ENCODE measurements at places on chromosomes 3 and 15.

GRCh38 chr3:121063628-121064027 lies 155.6 kb downstream of the STXBP5L start:
- DNase-seq: no peak

DNA sequence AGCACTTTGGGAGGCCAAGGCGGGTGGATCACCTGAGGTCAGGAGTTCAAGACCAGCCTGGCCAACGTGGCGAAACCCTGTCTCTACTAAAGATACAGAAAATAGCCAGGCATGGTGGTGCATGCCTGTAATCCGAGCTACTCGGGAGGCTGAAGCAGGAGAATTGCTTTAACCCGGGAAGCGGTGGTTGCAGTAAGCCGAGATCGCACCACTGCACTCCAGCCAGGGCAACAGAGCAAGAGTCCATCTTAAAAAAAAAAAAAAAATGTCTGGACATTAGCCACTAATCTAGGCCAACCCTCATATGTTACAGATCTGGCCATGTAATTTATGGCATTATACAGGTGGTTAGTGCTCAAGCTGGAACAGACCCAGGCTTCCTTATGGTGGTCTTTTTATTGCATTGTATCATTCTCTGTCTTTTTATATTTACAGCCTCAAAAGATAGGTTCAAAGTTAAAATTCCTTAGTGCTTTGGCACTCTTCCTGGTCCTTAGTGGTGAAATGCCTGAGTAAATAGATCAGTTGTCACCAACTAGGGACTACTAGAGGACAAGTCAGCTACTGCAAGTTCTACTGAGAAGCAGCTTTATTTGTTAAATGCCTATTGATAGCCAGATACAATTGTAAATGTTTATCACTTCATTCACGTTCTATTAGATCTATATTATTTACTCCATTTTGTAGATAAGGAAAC lies 16.0 kb downstream of the STARD9 start:
- no peak for DNase-seq

DNA sequence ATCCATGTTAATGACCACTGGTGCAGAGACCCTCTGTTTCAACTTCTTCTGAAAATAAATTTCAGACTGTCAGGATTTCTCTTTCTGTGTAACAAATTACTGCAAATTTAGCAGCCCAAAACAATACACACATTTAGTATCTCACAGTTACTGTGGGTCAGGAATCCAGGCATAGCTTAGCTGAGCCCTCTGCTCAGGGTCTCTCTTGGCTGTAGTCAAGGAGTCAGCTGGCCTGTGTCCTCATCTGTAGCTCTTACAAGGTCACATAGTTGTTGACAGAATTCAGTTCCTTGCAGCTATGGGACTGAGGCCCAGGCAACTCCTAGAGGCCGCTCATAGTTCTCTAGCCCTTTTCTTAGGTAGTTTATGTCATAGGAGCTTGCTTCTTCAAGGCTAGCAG lies 51.9 kb downstream of the NKIRAS1 start:
- no peak for DNase-seq

GRCh38 chr15:43390723-43391122 lies 19.8 kb downstream of the TUBGCP4 start:
- DNase-seq: peak; percentile 13

GRCh38 chr3:130728037-130728436 lies 18.6 kb downstream of the PIK3R4 start:
- no peak for DNase-seq

- no peak for DNase-seq
These were observed 433.1 kb upstream of the RBMS3 start for GRCh38 chr3:28847736-28848135.

- peak; percentile 36 for DNase-seq
These were observed 620 bp downstream of the ABHD5 start for GRCh38 chr3:43691120-43691995.

DNA sequence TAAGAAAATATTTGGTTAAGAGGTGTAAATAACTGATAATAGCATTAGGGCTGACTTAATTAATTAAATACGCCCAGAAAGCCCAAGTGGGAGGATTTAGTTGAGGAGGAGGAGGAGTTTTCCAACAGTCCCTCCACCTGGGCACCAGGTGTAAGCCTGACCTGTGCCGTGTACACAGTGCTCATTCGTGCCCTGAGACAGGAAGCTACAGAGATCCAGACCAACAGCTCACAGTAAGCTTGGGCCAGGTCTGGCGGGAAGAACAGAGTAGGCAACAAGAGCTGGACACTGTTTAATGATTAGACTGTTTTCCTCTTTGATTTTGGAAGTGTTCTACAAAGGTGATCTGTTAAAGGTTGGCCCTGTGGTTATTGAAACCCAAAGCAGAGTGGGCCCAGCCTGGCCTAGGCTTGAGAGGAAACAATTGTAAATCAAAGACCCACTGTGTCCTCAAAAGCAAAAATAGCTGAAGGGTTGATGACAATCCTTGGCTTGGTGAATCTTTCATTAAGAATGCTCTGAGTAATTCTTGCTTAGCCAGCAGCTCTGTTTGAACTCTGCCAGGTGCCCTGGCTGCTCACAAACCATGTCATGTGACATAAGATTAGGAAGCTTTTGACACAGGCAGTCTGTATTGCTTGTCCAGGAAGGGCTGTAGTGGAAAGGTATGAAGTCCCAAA lies 13.8 kb downstream of the SQOR start:
- no peak for DNase-seq

DNA sequence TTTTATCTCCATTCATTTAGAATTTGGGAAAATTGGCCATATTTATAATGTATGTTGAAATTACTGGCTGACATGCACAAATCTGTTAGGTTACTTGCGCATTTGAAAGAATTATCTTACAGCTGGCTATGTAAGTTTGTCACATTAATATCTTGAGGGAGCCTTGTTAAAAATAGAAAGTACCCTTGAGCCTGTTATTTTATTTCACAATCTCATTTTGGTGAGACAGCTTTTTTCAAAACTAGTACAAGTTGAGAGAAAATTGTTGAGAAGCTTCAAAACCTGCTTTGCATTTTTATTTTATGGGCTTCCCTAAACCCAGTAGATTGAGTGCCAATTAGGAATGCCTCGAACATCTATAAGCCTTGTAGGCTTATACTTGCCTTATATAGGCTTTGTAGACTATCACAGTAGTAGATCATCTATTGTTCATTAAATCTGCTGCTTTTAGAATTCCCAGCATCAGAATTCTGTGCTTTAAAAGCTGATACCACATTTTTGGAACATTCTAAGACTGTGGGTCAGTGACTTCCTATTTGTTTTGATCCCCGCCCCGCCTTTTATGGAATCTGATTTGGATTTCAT lies 6.3 kb downstream of the IDH3A start:
- DNase-seq: no peak

GRCh38 chr3:46027736-46028397 lies 584 bp upstream of the XCR1 start:
- DNase-seq: no peak

DNA sequence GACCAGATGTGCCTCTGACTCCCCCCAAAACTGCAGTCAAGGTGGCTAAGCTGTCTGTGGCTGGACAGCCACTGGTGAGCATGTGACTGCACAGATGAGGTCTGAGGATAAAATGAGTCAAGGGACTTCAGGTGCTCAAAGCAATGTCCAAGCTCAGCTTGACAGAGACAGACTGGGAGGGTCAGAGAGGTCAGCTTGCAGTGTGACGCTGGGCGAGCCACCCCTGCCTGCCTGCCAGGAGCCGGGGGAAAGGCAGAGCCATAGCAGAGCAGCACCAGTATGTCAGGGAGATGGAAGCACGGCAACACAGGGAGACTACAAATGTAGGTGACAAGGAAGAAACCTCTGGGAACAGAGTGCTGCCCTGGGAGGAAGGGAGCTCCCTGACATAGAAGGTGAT lies 399.4 kb downstream of the OCA2 start:
- DNase-seq: no peak

Measured in head of caudate nucleus (tissue), 42 donors.